ENCODE measurements at places on chromosomes 4 and X.

- no peak for DNase-seq
Observed at GRCh38 chrX:39721566-39722279, 376.0 kb downstream of the BCOR start.

GRCh38 chr4:1478766-1479355 lies 72.6 kb upstream of the NKX1-1 start:
- no peak for DNase-seq

- DNase-seq, result no peak
Observed at GRCh38 chr4:11271263-11271662, 157.4 kb downstream of the HS3ST1 start.

- no peak for DNase-seq
Observed at GRCh38 chr4:8909548-8909947, 37.9 kb upstream of the HMX1 start.

GRCh38 chr4:101008503-101008902 lies 338.8 kb downstream of the PPP3CA start:
- no peak for DNase-seq

DNA sequence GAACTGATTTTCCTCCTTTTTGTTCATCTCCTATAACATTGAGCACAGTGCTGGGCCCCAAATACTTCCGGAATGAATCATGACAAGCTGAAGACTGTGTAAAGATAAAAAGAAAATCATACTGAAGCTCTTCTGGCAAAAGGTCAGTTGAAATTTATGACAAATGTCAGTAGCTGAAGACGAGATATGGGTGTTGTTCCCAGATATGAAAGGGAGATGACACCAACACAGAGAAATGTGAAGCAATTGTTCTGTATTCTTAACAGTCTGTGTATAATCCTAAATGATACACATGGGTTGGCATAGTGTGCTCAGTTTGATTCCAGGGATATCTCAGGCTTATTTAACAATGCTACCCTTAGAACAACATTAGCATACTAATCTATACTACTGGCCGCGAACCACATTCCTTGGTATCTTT lies 170.5 kb upstream of the PITX2 start:
- DNase-seq, result no peak

DNA sequence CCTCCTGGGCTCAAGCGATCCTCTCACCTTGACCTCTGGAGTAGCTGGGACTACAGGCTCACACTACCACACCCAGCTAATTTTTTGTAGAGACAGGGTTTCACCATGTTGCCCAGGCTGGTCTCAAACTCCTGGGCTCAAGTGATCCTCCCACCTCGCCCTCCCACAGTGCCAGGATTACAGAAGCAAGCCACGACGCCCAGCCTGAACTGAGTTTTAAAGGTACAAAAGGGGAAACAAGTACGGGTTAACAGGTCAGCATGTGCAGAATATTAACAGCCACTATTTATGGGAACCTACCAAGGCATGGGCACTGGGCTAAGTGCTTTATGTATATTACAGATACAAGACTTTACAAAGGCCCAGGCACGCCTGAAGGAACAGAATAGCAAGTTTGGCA lies 164.3 kb upstream of the GPC4 start:
- DNase-seq, result no peak

DNA sequence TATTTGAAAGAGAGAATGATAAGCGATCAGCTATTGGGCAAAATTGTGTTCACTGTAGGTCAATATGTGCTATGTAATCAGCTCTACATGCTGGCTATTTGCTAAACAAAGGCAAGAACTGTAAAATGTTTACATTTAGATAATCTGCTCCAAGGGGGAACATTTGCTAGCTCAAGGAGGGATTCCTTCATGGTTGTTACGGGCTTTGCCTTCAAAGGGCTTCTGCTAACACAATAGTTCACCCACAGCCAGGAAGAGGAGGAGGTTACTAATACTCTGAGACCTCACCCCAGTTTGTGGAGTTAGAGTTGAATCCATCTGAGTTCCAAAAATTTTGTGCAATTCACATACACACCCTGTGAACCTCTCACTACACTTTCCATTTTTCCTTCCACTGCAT lies 107.6 kb upstream of the BMP3 start:
- DNase-seq, result no peak

GRCh38 chr4:184616633-184617551 lies 32.4 kb downstream of the CASP3 start:
- DNase-seq, result no peak

Data from esophagus squamous epithelium (tissue), 5 donors.